ENCODE measurements at places on chromosomes 7 and 10. TPM values are rescaled to one million over a fixed set of nuclear protein-coding genes. Genes with fewer than 3 reads are reported as not detected.

GRCh38 chr7:135648235-135648634 lies 14.1 kb upstream of the STMP1 start:
- DNase-seq = no peak

VIPR2 gene
- total RNA-seq = 4.9 TPM

GRCh38 chr7:146208492-146208891 lies 91.9 kb downstream of the CNTNAP2 start:
- DNase-seq = no peak

MLXIPL gene
- total RNA-seq = 215 TPM

GRCh38 chr10:132679217-132679595 lies 106.7 kb downstream of the NKX6-2 start:
- DNase-seq = peak; percentile 11

PHKG1 gene
- 1.5 TPM for total RNA-seq

- no peak for DNase-seq
Observed at GRCh38 chr7:20797462-20798080, 10.9 kb upstream of the SP8 start.

YKT6 gene
- 66.5 TPM for total RNA-seq

GIMAP2 gene
- 1.9 TPM for total RNA-seq

DNA sequence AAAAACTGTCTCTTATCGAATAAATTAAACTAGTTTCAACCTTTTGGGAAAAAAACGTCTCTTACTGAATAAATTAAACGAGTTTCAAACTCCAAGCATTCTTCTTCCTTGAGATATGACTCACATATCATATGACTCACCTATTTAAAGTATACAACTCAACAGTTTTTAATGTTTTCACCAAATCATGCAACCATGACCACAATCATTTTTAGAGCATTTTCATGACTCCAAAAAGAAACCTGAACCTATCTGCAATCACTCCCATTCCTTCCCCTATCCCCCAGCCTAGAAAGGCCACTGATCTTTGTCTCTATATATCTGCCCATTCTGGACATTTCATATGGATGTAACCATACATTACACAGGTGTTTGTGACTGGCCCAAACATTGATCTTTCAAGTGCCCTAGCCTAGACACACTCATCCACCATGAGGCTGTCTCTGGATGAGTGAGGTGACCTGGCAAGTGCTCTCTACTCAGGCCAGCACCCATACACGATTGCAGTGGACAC lies 115.3 kb downstream of the PIP4K2A start:
- DNase-seq = no peak

DRGX gene
- total RNA-seq = not detected

PPP1R3C gene
- 5.8 TPM for total RNA-seq

DNA sequence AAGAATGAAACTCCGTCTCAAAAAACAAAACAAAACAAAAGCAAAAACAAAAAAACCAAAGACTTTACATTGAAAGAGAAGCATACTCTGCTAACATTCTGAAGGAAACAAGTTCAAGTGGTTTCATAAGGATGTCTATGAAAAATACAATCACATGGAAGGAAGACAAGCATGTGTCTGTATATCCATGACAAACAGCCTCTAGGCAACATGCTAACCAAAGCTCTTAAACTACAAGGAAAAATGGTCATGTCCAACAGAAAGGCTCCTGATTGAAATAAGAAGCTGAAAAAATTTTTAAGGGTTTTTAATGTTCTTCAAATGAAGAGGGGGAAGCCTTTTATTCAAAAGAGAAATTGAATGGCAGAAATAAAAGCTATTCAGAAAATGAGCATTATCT lies 64.9 kb downstream of the UBE2H start:
- DNase-seq = no peak

DNA sequence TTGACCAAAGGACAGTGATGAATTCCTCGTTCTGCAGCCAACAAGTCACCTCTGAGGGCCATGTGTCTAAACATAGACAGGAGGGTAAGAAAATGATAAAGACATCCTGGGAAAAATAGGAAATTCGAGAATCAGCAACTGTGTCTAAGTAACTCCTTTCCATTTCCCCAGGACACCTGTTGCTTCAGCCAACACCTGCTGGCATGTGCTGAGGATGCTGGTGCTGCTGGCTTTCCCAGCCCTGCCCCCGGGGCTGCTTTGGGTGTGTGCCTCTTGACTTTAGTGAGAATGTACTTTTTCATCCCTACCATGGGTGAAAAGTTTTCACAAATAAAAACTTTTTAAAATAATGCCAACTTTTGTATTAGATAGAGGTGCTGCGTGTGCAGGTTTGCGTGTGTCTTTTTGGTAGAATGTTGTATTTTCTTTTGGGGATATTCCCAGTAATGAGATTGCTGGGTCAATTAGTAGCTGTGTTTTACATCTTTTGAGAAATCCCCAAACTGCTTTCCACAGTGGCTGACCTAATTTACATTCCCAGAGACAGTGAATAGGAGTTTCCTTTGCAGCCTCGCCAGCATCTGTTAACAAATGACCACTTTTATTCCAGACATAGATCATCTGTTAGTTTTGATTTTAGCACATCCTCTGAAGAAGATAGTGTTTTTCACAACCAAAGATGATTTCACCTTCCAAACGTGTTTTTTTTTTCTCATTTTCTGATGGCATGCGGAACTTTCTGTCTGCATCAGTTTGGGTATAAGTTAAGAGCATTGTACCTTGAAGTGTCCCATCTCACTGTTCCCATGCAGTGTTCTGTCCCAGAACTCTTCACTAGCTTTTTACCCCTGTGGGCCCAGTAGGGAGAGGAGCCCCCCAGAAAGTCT lies 104.2 kb upstream of the ACBD5 start:
- DNase-seq = no peak

- DNase-seq = no peak
Observed at GRCh38 chr10:14468023-14468441, 137.3 kb upstream of the FRMD4A start.

WNT8B gene
- not detected for total RNA-seq

DNA sequence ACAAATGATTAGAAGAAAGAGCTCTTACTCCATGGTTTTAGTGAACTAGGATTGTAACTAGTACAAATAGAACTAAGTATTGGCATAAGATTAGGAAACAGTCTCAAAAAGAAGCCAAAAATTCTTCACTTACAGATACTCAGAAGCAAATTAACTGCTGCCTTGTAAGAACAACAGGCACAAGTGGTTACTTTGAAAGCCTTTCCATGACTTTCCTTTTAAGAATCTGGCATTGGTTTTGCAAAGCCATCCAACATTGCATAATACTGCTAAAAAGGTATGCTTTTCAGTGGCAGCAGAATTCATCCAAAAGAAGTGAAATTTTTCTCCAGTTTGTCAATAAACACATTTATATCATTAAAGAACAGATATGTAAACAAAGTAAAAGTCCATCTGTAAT lies 126.8 kb upstream of the ODAD2 start:
- no peak for DNase-seq

- DNase-seq = no peak
Observed at GRCh38 chr7:11006291-11006690, 32.6 kb downstream of the PHF14 start.

POLR2J gene
- total RNA-seq = 33.9 TPM

DNA sequence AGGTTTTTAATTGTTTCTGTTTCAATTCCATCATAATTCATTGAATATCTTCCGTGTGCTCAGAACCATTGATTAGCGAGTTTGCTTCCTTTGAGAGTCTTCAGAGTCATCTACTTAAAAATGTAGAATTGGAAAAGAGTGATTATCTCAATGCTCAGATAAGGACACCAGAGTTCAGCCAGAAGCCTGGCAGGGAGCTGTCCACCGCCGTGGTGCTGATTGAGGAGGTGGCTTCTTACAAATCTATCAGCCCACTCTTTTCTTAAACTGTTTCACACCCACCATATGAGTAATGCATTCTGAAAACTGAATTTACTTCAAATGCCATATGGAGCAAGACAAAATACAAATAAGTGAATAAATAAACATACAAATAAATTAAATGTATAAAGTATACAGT lies 79.3 kb downstream of the INSYN2A start:
- DNase-seq = peak; percentile 74

SPDYE16 gene
- 1.3 TPM for total RNA-seq

NSUN5 gene
- total RNA-seq = 53.9 TPM

GRCh38 chr10:22655312-22655981 lies 58.9 kb downstream of the PIP4K2A start:
- DNase-seq = no peak

TAC1 gene
- 1.2 TPM for total RNA-seq

- DNase-seq = no peak
Observed at GRCh38 chr10:101222683-101223273, 6.5 kb downstream of the LBX1 start.

GRCh38 chr7:73352784-73353183 lies 24.8 kb downstream of the FKBP6 start:
- DNase-seq = no peak

RELN gene
- 3.8 TPM for total RNA-seq

DNA sequence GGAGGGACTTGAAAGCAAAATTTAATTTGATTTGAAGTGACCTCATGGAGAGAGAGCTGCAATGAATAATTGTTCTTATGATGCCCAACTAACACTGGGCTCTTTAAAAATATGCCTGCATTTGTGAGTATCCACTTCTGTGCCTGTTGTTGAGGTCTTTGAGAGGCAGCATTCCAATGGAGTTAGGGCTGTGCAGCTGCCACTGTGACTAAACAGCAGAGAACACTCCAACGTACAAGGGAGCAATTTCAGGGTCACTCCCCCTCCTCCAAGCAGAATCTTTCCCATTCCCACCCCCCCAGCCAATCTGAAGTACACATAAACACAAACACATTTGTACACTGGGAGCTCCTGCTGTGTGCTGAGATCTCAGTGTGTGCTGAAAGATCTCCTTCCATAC lies 28.0 kb upstream of the GSAP start:
- no peak for DNase-seq

- no peak for DNase-seq
Observed at GRCh38 chr7:28939844-28940544, 18.1 kb downstream of the TRIL start.

TCAF2 gene
- 5.0 TPM for total RNA-seq

OR6V1 gene
- not detected for total RNA-seq

COL28A1 gene
- 8.7 TPM for total RNA-seq

- no peak for DNase-seq
Observed at GRCh38 chr7:139116999-139117398, 7.5 kb upstream of the ZC3HAV1 start.

DNA sequence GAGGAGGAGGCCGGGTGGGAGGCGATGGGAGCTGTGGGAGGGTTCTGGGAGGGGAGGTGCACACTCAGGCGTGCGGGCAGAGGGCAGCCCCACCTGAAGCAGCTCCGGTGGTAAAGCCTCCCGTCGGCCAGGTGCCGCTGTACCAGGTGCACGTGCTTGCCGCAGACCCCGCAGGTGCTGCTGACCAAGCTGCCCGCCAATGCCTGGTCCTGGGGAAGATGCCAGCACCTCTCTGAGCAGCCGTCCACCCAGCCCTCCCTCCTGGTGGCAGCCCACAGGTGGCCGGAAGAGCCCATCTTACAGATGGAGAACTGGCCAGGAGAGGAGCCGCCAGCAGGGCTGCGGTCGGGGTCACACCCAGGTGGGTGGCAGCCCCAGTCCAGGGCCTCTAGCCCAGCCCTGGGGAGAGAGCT lies 12.6 kb downstream of the MICALL2 start:
- no peak for DNase-seq

SPOCK2 gene
- 212 TPM for total RNA-seq

DNA sequence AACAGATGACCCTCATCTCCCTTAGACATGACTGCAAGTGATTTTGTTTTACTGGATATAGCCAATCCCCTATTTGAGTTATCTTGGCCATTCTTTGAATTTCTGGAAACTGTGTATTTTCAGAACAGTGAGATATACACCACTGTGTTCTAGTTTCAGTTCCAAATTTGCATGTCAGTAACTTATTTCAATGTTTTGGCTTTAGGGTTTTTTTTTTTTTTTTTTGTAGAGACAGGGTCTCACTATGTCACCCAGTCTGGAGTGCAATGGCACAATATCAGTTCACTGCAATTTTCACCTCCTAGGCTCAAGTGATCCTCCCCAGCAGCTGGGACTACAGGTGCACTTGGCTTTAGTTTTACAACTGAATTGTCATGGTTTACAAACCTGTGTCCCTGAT lies 67.2 kb downstream of the ATAD1 start:
- no peak for DNase-seq

EMX2 gene
- total RNA-seq = 1.9 TPM

DNA sequence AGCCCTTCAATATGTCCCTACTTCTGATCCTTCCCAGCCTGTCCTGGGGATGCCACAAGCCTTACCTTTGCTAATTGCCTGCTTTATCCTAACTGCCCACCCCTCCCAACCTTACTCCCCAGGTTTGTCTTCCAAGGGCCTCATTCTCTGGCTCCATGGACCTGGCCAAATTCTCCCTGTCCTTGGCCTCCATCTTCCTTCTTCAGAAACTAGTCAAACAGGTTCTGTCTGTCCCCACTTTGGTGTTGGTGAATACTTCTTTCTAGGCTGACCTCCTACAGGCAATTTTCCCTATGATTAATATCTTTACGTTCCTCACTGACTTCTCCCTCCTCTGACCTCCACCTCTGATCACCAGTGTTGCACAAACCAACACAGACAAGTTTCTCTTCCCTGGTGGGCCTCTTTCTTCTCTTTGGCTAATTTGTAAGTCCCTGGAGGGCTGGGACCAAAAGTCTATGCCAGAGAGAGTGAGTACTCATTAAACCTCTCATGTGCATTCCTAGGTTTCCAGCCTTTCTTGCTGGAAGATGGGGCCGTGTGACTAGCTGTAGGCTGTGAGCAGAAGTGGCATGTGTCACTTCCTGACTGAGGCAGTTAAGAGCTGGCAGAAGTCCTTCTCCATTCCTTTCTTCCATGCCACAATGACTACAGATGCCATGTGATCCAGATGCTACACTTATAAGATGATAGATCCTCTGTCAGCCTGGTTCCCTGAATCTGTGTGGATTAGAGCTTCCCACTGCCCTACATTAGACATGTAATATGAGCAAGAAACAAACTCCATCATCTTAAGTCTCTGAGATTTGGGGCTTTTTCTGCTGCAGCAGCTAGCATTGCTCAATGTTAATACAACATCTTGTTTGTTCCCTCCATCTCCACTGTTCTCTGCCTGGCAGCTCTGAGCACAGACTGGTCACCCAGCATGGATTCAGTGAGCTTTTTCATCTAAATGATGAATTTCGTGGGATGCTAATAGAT lies 382.7 kb downstream of the RPS24 start:
- no peak for DNase-seq

GRCh38 chr10:16933783-16934182 lies 116.6 kb upstream of the RSU1 start:
- peak; percentile 53 for DNase-seq

CHAT gene
- 0.93 TPM for total RNA-seq

Data from testis (tissue), 5 donors.